ENCODE measurements at places on chromosomes 1 and 21.

- no peak for DNase-seq
These were observed 16.3 kb upstream of the OR10K1 start for GRCh38 chr1:158445376-158445775.

DNA sequence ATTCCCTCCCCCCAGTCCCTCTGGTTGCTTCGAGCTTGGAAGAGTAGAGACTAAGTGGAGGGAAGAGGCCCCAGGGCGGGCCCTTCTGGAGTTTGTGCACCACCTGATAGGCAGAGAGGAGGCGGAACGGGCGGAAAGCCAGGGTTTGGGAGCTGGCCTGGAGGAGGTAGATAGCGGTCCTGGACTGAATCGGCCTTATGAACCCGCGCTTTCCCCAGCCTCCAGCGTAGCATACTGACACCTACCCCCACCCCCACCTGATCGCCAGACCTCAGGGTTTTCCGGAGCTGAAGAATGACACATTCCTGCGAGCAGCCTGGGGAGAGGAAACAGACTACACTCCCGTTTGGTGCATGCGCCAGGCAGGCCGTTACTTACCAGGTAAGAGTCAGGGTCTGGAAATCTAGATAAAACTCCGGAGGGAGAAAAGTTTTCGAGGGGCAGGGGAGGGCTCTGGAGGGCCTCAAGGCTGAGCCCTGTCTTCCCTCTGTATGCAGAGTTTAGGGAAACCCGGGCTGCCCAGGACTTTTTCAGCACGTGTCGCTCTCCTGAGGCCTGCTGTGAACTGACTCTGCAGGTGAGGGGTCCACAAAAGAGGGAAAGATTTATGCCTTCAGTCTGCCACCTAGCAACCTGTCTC, 705 bp downstream of the UROD start:
- DNase-seq = no peak

DNA sequence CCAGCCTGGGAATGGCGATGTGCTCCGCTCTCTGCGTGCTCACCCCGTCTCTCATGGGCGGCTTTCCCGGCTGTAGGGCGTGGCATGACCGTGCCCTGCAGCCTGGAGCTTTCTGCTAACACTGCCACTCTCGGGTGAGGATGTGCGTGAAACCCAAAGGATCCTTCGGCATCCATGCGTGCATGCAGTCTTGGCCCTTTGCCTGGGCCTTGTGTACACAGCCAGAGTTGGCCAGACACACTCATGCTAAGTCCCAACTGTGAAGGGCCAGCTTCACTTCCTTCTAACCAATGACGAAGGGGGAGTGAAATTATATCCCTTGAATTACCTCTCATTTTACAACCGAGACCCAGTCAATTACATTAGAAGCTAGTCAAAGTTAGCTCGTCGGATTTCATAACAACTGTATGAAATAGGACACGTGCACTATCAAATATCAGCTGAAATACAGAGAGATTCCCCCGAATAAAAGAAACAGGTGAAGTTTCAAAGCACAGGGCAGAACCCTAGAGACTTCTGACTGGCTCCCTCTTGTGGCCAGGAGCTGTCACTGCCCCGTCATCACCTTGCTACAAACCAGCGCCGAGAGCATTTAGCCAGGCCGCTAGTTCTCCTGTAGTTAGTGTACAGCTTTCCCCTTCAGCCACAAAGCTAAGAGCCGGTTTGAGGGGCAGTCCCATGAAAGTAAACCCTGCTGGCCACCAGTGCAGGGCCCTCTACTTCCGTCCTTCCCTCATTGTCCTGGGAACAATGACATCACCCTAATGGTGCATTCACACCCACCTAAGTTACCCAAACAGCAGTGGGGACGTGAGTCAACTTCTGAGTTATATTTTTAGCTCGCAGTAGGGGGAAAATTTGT, 63.4 kb upstream of the COA6 start:
- peak; percentile 87 for DNase-seq

DNA sequence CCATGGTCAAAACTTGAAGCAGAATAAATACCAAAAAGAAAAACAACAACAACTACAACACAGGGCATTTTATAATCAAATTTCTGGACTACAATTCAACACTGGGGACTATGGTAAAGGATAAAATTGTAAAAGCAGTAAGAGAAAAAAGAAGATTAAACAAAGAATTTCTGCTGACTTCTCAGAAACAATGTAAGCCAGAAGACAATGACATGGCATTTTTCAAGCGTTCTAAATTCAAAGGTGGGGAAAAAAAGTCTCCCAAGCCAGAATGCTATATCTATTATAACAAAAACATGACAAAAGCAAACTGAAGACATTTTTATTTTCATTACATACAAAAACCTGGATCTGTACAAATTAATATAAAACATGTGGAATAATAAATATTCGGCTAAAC, 433.1 kb downstream of the NPHP4 start:
- DNase-seq = no peak

- no peak for DNase-seq
These were observed 347.6 kb downstream of the PTPRC start for GRCh38 chr1:198986442-198986841.

GRCh38 chr1:53336146-53336545, 8.3 kb upstream of the LRP8 start:
- DNase-seq = no peak

DNA sequence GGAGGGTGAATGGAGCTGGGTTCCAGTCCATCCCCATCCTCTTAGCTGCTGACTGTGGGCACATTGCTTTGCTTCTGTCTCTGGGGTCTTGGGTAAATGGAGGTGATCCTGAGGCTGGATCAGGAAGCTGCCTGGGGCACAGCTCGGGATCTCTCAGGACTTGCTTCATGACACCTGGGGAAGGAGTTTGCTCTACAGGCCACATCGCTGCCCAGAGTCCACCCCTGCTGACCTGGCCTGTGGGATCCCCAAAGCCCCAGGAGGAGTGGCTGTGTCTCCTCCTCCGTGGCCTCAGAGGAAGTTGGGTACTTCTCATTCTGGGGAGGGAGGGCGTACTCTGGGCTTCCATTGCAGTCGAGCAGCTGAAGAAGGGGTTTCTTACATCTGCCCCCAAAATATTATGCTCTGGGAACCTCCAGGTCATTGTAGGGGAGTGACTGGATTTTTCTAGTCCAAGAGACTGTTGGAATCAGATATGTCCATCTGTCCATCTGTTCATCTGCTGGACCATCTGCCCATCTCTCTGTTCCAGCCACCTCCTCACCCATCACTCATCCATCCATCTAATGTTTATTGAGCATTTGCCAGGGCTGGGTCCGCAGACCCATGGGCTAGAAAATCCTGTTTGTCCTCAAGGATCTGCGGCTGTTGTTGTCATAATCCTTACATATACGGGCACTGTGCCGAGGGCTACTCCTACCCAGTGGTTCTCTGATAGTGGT, 45.9 kb downstream of the ARHGEF10L start:
- no peak for DNase-seq

DNA sequence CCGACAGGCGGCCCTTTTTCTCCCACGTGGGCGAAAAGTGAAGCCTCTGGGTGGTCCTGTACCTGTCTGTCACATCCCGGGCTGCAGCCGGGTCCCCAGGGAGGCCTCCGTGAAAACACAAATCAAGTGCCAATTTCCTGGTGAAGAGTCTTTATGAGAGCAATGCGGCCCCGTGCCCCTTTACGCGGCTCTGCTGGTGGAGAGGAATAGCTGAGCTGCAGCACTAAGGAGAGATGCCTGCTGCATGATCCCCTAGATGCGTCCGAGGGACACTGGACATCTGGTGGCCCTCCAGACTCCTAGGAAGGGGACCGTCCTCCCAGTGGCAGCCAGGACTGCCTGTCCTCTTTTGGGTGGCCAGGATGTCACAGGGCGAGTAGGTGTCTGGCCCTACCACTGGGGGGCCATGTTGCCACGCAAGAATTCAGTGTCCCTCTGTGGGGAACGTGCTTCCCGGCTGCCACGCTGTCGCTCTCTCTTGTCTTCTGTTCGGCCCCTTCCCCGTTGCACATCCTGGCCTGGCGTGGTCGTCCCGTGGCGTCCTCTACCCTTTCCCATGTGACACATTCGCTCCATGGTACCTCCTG, 38.7 kb downstream of the COL18A1 start:
- DNase-seq = no peak

DNA sequence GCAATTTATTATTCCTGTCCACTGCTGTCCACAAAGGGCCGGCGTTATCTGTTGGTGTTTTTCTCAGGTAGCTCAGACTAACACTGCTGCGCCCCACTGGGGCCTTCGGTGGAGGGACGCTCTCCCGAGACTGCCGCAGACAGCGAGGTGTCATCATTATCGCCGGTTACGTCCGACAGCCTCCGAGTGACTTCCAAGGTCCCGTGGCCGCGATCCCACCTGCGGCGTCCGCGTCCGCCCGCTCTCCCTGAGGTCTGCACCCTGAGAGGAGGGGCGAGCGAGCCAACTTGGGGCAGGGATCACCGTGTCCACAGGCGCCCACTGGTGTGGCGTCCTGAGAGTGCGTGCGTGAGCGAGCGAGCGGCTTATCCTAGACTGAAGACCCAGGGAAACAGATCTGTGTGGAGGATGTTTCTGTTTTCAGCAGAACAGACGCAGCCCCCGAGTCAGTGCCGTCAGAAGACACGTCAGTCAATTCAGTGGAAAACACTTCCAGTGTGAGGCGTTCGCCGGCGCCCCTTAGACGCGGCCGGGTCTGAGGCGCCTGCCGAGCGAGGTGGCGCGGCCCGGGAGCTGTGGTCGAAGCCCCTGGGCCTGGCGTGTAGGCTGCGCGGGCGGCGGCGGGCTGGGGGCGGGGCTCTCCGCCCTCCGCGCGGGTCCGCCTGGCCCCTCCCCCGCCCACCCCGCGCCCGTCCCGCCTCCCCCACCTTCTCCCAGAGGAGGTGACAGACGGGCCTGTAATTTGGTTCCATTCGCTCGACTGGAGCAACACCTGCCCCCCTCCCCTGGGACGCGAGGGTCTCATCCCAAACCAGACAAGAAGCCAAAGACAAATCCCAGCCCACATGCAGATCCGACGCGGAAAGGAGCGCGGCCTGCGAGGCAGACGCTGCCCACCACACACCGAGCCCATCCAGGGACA, 12.6 kb downstream of the NHLH2 start:
- peak; percentile 35 for DNase-seq

GRCh38 chr1:224087286-224087794, 26.6 kb upstream of the FBXO28 start:
- DNase-seq = no peak

- no peak for DNase-seq
These were observed 8.7 kb upstream of the IRF2BP2 start for GRCh38 chr1:234618737-234619049.

GRCh38 chr1:205809469-205809868, 3.5 kb downstream of the SLC41A1 start:
- DNase-seq = no peak

GRCh38 chr1:21598904-21599303, 70.3 kb downstream of the RAP1GAP start:
- DNase-seq = no peak

DNA sequence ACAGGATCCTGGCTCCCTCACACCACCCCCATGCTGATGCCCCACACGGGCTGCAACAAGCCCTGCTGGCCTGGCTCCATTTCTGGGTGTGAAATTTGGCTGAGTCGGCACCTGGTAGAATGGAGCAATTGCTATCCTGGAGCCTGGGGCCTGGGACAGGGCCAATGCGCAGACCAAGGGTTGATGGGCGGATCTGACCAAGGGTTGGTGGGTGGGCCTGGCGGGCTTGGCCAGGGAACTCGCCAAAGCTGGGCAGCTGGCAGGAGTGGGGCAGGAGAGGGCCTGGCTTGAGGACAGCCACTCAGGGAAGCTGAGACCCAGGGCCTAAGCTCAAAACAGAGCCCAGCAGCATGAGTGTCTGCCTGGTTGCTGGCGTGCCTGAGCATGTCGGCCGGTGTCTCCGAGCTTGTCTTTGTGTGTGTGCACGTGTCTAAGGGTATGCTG, 70.9 kb upstream of the POU3F1 start:
- DNase-seq = peak; percentile 36

DNA sequence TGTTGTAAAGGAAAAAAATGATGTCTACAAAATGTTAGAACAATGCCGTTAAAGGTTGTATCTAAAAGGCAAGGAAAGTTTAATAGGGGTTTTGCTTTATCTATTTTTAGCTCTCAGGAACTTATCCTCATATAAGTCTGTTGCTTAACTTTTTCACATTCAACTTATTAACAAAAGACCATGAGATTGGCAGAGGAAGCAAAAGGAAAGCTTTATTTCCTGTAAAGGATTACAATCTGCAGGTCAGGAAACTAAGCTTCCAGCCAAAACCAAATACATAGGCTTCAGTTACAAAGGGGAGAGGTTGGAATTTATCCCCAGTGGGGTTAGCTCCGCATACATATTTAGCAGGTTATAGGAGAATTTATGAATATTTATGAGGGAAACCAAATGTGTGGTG, 58.7 kb upstream of the KIAA1614 start:
- DNase-seq = no peak

GRCh38 chr1:108053270-108054013, 88.5 kb upstream of the VAV3 start:
- no peak for DNase-seq

Data from NCI-H510A (cell line).